H54 (cell line): ENCODE measurements at places on chromosomes 2 and 18.
A peak's percentile ranks its signal among the peaks of the same experiment; 100 is the strongest.

GRCh38 chr2:225164401-225165050, 122.3 kb upstream of the DOCK10 start:
- no peak for DNase-seq

DNA sequence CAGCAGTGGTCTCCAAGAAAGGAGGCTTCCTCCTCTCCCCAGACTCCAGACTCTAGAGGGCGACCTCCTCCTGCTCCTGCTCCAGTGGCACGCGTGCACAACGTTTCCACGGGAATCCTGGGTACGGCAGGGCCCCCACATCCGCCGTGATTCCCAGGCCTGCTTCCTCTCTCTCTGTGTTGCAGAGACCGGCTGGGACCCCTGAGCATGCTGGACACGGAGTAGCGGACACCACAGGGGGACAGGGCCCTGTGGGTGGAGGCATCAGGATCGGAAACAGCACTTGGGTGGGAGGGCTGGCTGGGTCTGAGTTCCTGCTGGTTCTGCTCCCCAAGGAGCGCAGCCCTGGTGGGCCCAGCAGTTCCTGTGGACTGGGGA, 75.9 kb upstream of the SLC35G4 start:
- no peak for DNase-seq

DNA sequence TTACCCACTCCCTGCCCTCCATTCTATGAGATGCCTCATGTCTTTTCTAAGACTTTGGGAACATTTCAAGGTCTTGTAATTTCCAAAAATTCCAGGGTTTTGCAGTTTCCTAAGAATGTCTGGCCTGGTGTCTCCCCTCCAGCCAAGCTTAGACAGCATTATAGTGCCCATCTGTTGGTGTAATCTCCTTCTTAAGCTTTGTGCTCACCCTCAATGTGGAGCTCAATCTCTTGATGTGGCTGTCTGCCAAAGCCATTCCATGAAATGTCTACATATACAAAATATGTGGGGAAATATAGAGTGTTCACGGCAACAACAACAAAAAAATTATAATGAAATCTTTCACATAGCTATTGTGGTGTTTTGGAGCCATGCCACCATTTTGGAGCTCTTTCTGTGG, 558.4 kb downstream of the PIK3C3 start:
- DNase-seq: no peak

- DNase-seq: no peak
These were observed 48.7 kb downstream of the EHD3 start for GRCh38 chr2:31282634-31283033.

- DNase-seq: no peak
These were observed 420.3 kb downstream of the PTPRM start for GRCh38 chr18:7987284-7987976.

DNA sequence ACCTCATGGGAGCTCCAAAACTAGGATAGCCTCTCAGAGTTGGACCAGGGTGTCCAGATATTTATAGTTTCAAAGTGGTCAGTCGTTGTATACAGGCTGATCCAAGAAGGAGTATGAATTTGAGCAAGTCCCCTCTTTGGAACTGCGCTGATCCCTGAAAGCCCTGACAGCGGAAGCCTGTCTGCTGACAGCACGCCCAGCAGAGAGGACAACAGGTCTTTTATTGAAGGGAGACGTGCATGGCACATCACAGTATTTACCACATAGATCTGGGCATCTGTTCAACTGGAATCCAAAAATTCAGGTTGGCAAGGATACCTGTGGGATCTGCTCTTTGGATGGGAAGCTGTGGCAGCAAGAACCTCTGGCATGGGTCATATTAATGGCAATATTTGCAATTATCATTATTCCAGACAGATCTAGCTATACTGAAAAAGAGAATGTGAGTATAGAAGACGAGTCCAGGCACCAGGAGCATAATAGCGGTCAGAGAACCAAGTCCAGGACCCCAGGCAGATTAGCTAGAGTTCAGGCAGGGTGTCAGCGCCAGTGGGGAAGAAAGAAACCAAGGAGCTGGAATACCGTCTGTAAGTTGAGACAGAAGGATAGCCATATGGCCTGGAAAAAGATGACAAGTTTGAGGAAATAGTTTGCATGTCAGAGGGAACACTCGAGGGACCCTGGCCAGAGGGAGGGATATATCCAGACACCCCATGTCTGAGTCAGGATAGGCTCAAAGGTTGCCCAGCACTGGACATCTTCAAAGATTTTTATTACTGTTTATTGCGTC, 260.4 kb upstream of the FANCL start:
- no peak for DNase-seq

DNA sequence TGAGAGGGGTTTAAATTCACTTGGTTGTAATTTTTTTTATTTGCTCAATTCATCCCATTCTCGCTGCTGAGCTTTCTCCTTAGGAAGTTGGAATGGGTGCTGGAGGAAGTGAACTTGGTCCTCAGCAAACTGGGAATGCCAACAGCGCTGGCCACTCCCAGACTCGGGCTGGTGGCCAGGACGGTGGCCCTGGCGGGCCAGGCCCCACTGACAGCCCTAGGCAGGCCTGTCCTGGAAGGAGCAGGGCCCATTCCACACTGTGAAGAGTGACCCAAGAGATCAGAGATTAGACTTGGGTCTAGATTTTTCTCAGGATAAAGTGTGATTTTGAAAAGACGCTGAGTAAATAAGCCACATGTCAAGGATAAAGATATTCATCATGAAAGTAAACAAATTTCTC, 132.7 kb downstream of the HDAC4 start:
- DNase-seq: no peak

GRCh38 chr18:70621710-70622109, 332.9 kb downstream of the SOCS6 start:
- no peak for DNase-seq

DNA sequence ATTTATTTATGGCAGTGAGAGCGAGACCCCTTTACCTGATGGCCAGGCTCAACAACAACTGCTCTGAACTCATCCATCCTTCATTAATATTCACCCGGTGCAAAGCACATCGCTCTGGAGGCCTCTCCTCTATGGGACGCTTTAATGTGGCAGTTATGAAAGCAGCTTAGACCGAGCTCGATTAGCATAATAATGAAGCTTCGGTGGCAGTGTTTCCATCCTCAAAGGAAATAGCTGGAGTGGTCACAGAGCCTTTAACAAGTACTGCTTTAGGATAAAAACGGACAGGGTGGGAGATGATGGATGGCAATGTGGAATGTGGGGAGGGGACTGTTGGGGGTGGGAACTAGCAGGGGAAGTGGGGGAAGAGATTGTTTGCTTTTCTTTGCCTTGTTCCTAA, 243.9 kb downstream of the SLC4A3 start:
- no peak for DNase-seq

DNA sequence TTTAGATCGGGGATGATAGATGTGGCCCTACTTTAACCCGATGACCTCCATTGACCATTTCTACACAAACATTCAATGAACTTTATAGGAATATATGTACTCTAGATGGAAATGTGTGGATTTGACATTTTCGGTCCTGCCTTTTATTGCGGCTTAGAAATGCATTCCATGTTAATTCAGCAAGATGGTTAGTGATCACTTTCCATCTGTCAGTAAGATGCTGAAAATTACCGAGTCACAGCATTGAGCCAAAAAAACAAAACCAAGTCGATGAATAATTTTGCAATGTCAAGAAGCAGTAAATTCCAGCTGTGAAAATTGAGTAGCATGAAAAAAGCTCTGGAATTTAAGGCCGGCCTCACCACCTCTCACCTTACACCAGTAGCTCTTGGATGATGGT, 1642.6 kb upstream of the NXPH2 start:
- no peak for DNase-seq

DNA sequence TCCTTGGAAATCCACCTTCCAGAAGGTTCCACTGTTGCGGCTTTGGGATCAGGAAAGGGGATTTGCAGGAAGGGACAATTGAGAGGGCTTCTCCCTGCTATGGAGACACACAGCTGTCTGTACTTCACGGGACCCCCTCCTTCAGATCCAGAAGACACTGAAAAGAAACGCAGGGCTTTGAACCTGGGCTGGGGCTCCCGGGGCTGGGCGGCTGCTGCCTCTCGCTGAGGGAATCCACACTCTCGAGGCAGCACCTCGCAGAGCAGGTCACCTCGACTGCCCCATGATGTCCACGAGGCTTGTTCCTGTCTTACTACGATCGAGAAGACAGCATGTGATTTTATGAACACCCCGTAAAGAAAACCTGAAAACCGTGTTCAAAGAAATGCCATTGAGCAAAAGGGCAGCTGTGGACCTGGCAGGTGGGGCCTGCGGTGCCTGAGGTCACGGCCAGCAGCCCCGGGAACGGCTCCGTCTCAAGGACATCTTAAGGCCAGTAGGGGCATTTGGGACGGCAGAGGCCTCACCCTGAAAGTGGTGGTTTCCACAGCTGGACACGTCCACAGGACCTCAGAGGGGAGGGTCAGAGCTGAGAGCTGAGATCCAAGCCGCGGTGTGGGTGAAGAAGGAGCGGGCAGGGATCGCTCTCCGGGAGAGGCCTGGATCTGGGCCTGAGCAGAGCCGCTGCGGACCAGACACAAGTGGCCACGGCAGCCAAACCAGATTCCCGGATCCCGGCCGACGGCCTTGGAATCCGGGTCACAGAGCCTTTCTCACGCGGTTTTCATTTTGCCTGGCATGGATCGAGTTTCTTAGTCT, 165.7 kb downstream of the RTP5 start:
- DNase-seq: no peak

DNA sequence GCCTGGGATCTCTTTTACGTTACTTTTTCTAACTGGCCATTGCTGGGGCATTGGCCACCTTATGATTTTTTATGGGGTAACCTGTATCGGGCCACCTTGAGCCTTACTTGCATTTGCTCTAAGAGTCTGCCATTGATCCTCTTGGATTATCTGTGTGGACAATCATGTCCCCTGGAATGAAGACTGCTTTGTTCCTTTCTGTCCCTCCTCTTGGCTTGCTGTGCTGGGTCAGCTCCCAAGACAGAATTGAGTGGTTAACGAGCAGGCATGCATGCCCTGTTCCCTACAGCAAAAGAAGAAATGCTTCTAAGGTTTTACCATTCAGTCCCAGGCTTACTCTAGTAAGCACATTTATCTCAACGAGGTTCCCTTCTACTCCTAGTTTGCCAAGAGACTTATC, 46.3 kb downstream of the MAL start:
- no peak for DNase-seq

GRCh38 chr2:8571301-8571791, 110.5 kb upstream of the ID2 start:
- DNase-seq: no peak

DNA sequence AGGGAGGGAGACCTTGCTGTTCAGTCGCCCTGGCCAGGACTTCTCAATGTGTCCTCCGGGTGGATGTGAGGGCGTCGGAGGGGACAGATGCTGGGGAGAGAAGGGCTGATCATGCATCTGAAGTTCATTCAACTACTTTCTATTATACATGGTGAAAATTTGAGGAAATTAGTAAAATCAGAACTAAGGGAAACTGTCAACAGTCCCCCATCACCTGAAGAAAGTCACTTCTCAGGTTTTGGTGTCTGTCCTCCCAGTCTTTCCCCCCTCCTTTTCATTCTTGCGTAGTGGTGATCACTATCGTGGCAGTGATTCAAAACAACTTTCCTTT, 17.4 kb upstream of the ACKR3 start:
- DNase-seq: no peak

DNA sequence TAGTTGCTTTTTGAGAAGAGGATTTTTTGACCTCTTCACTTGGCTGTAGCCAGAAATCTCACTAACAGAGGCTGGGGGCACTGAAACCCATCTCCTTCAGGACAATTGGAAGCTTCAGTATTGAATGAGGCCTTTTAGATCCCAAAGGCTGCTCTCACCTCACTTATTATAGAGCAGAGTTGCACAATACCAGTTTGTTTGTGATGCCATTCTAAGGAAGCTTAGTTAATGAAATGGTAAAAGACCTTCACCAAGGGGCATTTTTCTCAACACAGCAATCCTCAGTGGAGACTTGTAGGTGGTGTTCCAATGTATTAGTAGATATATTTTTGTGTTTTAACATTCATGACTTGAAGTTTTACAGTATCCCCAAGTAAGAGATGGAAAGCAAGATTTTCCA, 71.0 kb upstream of the RFX8 start:
- no peak for DNase-seq

DNA sequence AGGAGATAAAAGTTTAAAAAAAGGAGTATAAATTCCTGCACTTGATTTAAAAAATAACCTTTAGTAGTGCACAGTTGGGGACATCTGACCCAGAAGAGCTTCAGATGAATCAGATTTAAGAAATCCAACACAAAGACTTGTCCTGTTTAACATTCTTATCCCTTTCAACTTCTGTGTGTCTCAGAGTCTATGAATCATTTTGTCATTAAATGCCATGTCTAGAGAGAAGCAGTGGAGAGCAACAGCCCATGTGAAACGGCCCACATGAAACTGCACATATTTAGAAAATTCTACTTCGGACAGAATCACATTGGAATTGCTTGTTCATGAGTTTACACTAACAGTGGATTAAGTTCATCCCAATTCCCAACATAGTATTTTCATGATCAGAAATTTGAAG, 278.6 kb downstream of the SLC8A1 start:
- DNase-seq: no peak

- DNase-seq: peak; percentile 42
These were observed 172.8 kb downstream of the RDH14 start for GRCh38 chr2:18387441-18388206.

DNA sequence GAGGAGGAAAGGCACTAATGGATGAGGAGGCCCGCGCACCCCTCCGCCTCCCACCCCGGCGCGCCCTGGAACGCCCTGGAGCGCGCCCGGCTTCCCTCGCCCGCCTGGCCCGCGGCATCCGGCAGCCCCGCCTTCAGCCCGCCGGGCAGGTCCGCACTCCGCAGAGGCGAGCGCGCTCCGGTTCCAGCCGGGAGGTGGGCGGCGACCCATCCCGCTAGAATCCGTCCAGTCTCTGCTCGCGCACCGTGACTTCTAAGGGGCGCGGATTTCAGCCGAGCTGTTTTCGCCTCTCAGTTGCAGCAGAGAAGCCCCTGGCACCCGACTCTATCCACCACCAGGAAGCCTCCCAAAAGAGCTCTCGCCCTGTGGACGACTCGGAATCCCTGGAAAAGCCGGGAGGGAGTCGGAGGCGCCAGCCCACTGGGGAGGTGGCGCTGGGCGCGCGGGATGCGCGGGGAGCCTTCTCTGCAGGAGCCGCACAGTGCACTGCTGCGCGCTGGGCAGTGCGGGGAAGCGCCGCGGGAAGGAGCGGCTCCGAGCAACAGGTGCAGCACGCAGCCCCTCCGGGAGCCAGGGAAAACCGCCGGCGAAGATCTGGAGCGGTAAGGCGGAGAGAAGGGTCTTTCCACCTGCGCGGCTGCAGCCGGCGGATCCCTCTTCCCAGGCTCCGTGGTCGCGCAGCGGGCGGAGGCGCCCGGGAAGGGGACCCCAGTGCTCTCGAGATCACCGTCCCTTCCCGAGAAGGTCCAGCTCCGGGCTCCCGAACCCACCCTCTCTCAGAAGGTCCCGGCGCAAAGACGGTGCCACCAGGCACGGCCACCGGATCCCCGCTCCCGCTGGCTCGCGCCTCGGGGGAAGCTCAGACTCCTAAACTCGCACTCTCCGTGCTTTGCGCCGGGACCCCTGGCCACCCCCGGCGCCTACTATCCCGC, at the start of gene GALR1:
Gene GALR1, plus strand, starts transcription at position 280 of the 932 bp plus-strand sequence. CDS start 701 bp downstream, outside the sequence.
- DNase-seq: no peak
